ENCODE measurements at places on chromosomes 1 and 21. TPM values are rescaled to one million over a fixed set of nuclear protein-coding genes. Genes with fewer than 3 reads are reported as not detected.

- peak; percentile 55 for DNase-seq
Measured at GRCh38 chr1:115976062-115976920, at the start of gene SLC22A15. Gene SLC22A15 (plus strand): TSS chr1:115976513. CDS start chr1:115976628, 115 bp downstream.

- DNase-seq: peak; percentile 90
Measured at GRCh38 chr1:51636764-51637522, 20.1 kb downstream of the OSBPL9 start.

SLC5A3 gene
- total RNA-seq: 28.6 TPM

DNA sequence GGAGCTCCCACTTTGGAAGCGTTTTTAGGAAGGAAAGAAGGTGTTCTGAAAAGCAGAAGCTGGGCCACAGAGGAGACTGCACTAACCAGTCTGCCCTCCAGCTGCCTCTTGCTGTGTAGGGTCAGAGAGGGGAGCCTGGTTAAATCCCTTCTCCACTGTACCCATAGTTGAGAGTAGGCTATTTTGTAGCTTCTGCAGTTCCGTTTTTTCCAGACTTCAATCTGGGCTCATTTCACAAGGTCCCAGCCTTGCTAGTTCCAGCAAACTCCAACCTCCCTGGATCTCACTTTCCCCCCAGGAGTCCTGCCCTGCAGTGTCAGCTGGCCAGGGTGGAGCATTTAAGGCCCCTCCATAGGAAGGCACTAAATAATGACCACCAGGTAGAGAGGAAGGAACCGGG is 11.0 kb downstream of the TNN start:
- no peak for DNase-seq

GRCh38 chr1:234402939-234403338 is 29.7 kb downstream of the COA6 start:
- DNase-seq: no peak

GRCh38 chr1:8682573-8682972 is 134.9 kb downstream of the RERE start:
- no peak for DNase-seq

DNA sequence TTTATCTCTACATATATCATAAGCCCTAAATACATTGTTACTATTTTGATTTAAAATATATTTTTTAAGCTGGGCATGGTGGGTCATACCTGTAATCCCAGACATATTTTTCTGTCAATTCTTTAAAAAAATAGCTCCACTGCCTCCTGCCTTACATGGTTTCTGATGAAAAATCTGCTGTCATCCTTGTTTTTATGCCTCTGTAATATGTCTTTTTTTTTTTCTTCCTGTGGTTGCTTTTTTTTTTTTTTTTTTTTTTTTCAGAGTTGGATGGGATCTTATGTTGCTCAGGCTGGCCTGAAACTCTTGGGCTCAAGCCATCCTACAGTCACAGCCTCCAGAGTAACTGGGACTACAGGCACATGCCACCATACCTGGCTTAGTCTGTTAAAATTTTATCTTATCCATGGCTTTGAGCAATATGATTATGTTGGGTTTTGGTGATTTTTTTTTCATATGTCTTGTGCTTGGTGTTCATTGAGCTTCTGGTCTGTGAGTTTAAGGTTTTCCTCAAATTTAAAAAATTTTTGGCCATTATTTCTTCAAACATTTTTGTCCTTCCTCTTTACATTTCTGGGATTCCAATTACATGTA is 12.4 kb upstream of the EDARADD start:
- no peak for DNase-seq

PTPN22 gene
- total RNA-seq: 0.33 TPM

PGLYRP4 gene
- total RNA-seq: not detected

Measured in fibroblast of lung (primary cell).